ENCODE measurements at places on chromosomes 11 and 22. TPM values are rescaled to one million over a fixed set of nuclear protein-coding genes. Genes with fewer than 3 reads are reported as not detected.

The ACCSL gene
- not detected for total RNA-seq

The MED19 gene
- 22.3 TPM for total RNA-seq

The OR5B21 gene
- total RNA-seq: not detected

The SYT8 gene
- total RNA-seq: not detected

The TRIM51 gene
- not detected for total RNA-seq

The RAB3IL1 gene
- total RNA-seq: 1.0 TPM

The FAM180B gene
- total RNA-seq: not detected

The MS4A7 gene
- not detected for total RNA-seq

The CEP126 gene
- total RNA-seq: 3.2 TPM

The GGT1 gene
- 0.57 TPM for total RNA-seq

The VPREB1 gene
- total RNA-seq: not detected
